ENCODE measurements at places on chromosomes 1 and 21.

DNA sequence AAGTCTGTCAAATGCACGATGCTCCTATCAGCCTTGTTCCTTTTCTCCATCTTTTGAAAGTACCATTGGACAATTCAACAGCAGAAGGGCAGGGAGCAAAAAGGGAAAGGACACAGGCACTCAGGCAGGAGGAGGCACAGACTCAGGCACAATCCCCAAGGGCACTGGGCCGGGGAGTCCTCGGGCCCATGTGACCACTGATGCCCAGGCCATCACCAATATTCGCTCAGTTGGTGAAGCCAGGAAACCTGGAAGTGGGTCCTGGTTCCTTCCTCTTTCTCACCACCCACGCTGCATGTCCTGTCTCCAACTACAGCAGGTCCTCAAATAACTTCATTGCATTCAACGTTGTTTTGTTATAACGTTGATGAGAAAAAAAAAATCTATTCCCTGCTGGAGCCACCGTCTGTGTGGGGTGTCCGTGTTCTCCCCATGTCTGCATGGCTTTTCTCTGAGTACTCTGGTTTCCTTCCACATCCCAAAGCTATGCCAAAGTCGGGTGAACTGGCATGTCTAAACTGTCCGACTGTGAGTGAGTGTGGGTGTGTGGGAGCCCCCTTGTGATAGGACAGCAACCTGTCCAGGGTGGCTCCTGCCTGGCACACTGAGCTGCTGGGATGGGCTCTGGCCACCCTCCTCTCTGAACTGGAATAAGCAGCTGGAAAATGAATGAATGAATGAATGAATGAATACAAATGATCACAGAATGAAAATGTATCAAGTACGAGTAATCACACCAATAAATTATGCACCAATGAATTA is 12.5 kb downstream of the NID1 start:
- no peak for DNase-seq

GRCh38 chr1:207988326-207989165 is 77.6 kb upstream of the CD34 start:
- no peak for DNase-seq

DNA sequence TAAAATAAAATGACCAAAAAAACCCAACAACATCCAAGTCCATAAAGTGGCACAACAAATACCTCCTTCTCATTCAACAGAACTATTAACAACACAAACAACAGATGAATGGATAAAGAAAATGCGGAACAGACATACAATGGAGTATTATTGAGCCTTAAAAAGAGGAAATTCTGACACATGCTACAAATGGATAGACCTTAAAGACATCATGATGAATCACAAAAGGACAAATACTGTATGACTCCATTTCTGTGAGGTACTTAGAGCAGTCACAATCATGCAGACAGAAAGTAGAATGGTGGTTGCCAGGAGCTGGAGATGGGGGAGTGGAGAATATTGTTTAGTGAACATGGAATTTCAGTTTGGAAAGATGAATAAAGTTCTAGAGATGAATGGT is 42.6 kb downstream of the EYA3 start:
- DNase-seq, result no peak

DNA sequence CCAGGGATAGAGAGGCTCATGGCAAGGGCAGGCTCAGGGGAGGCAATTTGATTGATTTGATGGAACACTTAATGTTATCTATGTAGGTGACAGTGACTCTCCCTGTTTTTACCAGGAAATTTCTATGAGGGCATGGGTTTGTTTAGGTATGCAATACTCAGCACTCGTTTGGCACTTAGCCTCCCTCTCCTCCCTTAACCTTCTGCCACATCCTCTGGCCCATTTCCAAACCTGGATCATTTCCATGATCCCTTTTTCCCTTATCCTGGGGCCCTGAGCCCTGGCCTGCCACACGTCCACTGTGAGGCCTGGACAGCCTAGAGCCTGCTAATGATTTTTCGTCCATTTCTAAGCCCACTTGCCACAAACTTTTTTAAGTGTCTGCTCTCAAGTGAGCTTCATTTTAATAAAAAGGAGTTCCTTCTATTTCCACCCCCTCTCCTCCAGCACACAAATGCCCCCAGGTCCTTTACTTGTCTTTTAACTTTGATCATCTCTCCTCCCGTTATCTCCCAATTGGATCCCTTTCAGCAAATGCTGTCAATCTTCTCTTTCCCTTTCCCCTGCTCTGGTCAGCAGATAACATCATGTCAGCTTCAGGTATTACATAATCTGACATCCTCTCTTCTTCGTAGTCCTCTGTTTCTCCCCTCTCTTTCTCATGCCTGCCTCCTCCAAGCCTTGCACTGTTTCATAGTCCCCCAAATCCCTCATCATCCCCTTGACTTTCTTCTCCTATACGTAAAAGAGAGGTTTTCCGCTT is 37.8 kb upstream of the GADD45A start:
- DNase-seq, result no peak

- DNase-seq, result no peak
Measured at GRCh38 chr1:12618965-12619791, 1.2 kb upstream of the DHRS3 start.

All from AG04449 (cell line).